ENCODE measurements at places on chromosomes 4 and X.

- DNase-seq, result no peak
These were observed 132.9 kb downstream of the FAM53A start for GRCh38 chr4:1551211-1551610.

DNA sequence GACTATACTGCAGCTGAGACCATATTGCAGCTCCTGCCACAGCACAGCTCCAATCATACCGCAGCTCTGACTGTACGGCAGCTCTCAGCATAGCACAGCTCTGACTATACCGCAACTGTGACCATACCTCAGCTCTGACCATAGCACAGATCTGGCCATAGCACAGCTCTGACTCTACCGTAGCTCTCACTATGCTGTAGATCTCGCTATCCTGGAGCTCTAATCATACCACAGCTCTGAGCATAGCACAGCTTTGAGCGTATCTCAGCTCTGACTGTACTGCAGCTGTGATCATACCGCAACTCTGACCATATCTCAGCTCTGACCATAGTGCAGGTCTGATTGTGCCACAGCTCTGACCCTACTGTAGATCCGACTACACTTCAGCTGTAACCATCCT, 139.2 kb downstream of the ASMT start:
- DNase-seq, result peak; percentile 52

GRCh38 chr4:82201805-82202641, 171.8 kb downstream of the HNRNPD start:
- no peak for DNase-seq

DNA sequence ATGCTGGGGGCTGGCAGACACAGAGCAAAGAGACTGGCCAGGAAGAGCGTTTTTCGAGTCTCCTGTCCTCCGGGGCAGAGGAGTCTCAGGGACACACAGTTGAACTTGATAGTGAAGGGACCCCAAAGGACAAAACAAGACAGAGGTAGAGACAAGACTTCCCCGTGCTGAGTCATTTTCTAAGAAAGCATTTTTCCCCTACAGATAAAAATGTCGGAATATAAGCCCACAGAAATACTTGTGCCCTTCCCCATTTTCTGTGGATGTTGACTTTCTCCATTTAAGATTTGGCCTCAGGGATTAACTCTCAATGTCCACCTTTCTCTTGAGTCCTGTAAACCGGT, 523 bp upstream of the BTK start:
- DNase-seq, result no peak

DNA sequence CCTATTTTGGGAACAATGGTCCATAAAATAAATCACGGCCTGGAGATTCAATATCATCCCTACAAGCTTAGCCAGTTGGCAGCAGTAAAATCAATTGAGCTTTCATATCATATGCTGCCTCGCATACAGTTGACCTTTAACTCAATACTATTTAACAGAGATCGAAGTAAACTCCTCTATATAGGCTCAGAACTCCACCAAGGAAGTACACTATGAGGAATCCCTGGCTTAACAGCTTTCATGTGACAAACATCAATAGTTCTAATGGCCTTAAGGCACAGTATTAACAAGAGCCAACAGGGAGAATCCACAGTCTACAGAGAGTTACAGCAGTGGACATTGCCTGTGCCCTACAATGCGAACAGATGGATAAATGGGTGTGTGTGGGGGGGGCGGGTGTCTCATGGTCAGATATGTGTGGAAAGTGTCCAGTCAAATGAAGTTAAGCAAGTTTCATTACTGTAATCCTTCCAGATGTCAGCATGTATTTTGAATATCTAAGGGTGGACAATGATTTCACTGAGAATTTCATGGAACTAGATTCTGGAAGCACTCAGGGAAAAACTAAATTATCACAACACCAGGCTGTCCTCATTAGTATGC, 98.2 kb upstream of the FAM9B start:
- no peak for DNase-seq

- peak; percentile 33 for DNase-seq
These were observed 54.0 kb downstream of the JADE1 start for GRCh38 chr4:128863312-128864075.

GRCh38 chr4:43742083-43742482, 706.5 kb downstream of the KCTD8 start:
- no peak for DNase-seq

- DNase-seq, result no peak
These were observed at the start of gene SOD3 for GRCh38 chr4:24794916-24795665. Gene SOD3 (plus strand): TSS chr4:24795573. CDS start chr4:24799522, 3,949 bp downstream.

DNA sequence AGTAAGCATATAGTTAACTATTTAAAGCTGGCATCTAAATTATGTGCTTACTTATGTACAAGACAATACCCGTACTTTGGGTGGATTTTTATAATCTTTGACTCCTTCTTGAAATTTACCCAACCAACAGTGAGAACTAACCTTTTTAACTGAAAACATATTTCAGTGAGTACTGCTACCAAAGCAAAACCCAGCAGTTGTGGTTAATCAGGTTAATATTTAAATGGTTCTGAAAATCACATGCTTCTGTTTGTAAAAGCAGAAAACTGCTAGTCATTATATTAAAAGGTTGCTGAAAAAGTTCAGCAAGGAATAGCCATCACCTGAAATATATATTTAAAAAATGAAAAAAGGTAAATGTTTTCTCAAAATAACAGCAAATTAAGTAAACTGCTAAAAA, 20.0 kb downstream of the UBE2D3 start:
- DNase-seq, result no peak

DNA sequence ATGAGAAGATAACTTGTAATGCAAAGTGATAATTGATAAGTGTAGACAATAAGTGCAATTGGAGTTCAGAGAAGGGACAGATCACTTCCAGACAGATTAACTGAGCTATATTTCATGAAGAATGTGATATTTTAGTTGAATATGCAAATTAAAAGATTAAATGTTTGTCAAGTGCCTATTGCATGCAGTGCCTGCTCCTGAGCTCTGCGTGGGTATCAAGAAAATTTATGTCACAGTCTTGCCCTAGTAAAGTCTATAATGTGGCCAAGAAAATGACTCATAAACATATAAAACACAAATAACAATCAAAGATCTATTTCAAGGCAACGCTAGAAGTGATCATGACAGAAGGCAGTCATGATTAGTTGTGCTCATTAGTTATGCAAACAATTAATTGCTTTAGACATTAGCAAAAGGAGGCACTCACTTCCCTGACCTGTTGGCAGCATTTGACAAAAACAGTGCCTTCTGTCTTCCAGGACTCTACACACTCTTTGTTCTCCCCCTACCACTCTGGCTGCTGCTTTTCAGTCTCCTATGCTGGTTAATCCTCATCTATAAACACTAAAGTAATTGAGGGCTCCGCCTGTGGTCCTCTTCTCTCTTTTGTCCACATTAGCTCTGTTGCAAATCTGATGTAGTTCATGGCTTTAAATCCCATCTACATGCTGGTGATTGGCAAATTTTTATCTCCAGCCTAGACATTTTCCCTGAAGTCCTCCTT, 47.7 kb downstream of the ARHGEF38 start:
- no peak for DNase-seq

GRCh38 chr4:137700072-137700471, 167.8 kb upstream of the PCDH18 start:
- no peak for DNase-seq

DNA sequence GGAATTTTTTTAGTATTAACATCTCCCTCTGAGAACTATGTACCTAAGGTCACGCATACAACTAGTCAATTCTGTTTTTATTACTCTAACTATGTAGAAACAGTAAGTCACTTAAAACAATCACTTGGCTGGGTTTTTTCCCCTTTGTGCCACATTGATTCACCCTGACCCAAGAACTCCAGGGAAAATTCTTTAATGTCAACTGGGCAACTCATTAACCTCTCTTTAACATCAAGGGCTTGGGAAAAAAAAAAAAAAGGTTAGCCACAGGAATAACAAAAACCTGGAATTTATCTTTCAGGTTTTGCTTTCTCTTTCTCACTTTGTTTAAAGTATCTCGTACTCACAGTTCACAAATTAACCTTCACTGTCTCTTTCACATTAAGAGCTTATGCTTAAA, 8.1 kb downstream of the RPL9 start:
- DNase-seq, result no peak

DNA sequence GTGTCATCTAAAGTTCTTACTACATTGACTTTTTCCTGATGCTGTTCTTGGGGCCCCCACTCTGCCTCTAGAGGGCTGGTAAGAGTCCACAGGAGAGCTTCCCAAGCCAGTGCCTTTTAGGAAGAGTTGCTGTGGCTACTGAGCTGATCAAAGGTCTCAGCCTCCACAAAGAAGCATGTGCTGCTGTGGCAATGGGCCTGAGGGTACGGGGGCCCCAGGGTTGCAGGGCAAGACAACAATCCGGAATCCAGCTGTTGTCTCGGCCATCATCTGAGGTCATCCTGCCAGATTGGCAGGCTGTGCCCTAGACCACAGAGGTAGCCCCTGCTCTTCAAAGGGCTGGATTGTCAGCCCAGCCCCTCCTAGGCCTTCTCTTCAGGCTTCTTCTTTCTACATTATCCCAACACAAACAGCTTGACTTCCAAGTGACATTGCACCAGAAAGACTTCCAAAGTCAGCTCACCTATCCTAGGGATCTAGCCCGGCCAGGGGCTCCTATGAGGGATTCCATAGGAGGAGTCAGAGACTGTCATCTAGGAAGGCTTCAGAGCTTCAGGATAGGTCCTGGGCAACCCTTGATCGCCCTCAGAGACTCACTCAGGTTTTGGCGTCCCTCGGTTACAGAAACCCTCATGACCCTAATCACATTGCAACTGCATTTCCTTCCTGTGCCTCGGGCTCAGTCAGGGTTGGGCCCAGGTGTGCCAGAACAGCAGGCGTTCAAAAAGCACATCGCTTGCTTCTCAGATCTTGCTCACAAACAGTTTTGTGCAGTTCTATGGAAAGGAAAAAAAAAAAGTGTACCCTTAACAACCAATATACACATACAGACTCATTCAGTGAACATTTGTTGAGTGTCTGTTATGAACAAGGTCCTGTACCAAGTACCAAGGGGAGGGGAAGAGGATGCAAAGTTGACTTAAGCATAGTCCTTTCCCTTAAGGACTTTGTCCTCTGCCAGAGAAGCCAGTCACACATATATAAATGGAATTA, 27.8 kb downstream of the SLC25A5 start:
- DNase-seq, result no peak

DNA sequence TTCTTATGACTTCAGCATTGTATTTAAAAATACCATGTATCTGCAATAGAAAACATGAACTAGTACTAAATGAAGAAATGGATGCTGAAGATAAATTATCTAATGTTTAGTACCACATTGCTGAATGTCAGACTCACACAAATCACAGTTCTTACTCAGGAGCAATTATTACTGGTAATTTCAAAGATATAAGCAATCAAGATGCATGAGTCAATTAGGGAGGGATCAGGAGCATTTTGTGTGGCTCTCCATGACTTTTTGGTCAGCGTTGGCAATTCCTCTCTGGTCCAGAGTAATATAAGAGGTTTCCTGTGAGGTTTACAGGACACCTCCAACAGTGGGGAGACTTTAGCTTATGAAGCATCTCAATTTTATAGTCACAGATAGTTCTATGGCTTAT, 167.0 kb upstream of the PCDH7 start:
- no peak for DNase-seq

DNA sequence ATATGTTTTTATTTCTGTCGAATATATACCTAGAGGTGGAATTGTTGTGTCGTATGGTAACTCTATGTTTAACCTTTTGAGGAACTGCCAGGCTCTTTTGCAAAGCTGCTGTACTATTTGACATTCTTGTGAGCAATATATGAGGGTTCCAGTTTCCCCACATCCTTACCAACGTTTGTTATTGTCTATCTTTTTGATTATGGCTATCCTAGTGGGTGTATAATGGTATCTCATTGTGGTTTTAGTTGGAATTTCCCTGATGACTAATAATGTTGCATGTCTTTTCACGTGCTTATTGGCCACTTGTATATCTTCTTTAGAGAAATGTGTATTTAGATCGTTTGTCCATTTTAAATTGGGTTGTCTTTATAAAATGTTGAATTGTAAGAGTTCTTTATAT, 24.5 kb downstream of the REPS2 start:
- DNase-seq, result no peak
